ENCODE measurements at places on chromosomes 11 and 22. TPM values are rescaled to one million over a fixed set of nuclear protein-coding genes. Genes with fewer than 3 reads are reported as not detected.

GRCh38 chr11:16776711-16777612 lies 38.5 kb downstream of the C11orf58 start:
- no peaks in the 10 kb centered on the region for H3K27me3 ChIP-seq
- no peaks in the 10 kb centered on the region for H3K4me1 ChIP-seq
- H3K4me3 ChIP-seq = no peak overlapping the region
- H3K36me3 ChIP-seq = no peaks in the 10 kb centered on the region
- DNase-seq = no peak

DNA sequence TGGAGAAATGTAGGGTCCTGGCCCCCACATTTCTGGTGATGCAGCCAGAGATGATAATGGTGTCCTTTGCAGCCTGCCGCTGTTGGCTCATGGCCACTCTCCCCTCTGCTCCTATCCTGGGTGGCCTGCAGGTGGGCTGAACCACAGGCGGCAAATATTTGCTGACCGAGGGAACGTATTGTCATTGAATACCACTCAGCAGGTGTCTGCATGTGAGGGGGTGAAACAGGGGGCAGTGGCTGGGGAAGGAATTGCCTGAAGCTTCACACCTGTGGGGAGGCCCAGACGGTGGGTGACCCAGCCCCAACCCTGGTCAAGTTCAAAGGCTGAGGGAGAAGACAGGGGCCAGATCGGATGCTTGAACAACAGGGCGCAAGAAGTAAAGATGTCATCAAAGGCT lies 73.3 kb upstream of the WNT11 start:
- H3K27ac ChIP-seq = no peak overlapping the region
- H3K27me3 ChIP-seq = no peaks in the 10 kb centered on the region
- no peaks in the 10 kb centered on the region for H3K4me1 ChIP-seq
- DNase-seq = no peak
- H3K4me3 ChIP-seq = no peak overlapping the region
- no peaks in the 10 kb centered on the region for H3K36me3 ChIP-seq

DNA sequence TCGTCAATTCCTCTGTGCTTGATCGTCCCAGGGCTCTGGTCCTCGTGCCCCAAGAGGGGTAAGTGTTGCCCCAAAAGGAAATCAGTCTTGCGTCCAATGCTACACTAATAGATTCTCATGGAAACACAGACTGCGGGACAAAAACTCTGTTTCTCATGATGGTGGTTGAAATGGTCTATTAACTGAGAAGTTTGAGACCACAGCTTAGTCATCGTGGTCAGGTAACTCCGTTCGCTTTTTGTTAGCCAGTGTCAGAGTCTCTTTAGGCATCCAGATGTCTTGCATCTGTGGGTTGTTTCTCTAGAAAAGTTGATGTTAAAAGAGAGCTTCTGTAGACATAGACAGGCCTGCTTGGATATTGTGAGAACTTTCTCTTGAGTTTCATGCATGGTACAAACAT lies 104.6 kb upstream of the SORL1-AS1 start:
- H3K4me3 ChIP-seq = no peak overlapping the region
- H3K36me3 ChIP-seq = no peaks in the 10 kb centered on the region
- no peaks in the 10 kb centered on the region for H3K27me3 ChIP-seq
- no peak for DNase-seq
- H3K4me1 ChIP-seq = no peaks in the 10 kb centered on the region

DNA sequence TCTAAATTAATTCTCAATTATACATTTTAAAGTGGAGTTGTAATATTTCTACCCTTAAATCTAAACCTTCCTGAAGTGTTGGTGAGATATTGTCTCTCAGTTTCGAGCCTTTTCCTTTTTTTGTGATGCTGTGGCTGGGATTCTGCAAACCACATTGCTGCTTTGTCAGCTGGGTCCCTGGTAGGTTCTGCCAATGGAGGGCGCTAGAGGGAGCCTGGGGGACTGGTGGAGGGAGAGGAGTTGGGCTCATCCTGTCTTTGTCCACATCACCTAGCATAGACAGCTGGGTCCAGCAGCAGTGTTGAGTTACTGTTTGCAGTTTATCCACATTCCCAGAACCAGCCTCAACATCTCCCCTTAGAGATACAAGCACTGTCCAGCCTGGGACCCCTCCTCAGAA lies 41.0 kb downstream of the TRAF6 start:
- no peak for DNase-seq
- H3K27ac ChIP-seq = no peak overlapping the region
- H3K36me3 ChIP-seq = no peaks in the 10 kb centered on the region
- no peaks in the 10 kb centered on the region for H3K4me1 ChIP-seq
- H3K27me3 ChIP-seq = no peaks in the 10 kb centered on the region

GRCh38 chr11:26243426-26243825 lies 88.5 kb upstream of the ANO3 start:
- no peak for DNase-seq
- no peaks in the 10 kb centered on the region for H3K4me1 ChIP-seq
- H3K27ac ChIP-seq = no peak overlapping the region
- H3K27me3 ChIP-seq = no peaks in the 10 kb centered on the region

DNA sequence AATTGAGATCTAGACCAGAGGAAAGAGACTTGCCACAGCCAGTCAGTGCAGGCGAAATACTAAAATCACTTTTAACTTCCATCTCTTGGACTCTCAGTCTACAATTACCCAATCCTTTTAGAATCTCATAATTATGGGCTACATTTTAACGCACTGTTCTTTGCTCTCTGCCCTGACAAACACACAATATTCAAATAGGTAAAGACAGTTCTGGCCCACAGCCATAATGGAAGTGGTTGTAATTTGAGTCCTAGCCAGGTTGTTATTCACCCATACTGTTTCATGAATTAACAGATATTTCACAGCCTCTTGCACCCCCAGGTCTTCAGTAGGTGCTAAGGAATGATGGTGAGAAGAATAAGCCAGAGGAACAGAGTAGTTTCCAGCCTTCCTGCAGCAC lies 830 bp downstream of the C11orf97 start:
- H3K4me1 ChIP-seq = no peaks in the 10 kb centered on the region
- no peak overlapping the region for H3K27ac ChIP-seq
- H3K4me3 ChIP-seq = no peak overlapping the region
- no peak for DNase-seq
- H3K36me3 ChIP-seq = no peaks in the 10 kb centered on the region
- no peaks in the 10 kb centered on the region for H3K27me3 ChIP-seq

- H3K36me3 ChIP-seq = no peaks in the 10 kb centered on the region
- H3K4me1 ChIP-seq = no peaks in the 10 kb centered on the region
- H3K27me3 ChIP-seq = no peaks in the 10 kb centered on the region
- no peak overlapping the region for H3K27ac ChIP-seq
Observed at GRCh38 chr11:81569999-81570398, 1163.7 kb downstream of the FAM181B start.

DNA sequence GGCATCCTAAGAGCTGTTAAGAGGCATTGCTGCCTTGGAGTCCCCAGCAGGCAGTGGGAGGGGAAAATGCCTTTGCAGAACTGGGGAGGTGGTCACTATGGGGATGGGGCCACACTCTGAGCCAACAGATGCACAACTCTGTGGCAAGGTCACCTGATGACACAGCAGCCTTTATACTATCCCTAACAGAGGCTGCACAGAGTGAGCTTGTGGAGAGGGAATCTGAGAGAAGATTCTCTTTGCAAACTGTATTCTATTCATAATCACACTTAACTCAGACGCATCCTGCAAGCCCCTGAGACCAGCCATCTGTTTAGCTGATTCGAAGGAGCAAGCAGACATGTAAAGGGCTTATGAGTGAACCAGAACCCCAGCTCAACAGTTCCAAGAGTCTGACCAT lies 49.0 kb upstream of the TTC12 start:
- DNase-seq = no peak
- H3K36me3 ChIP-seq = no peaks in the 10 kb centered on the region
- no peaks in the 10 kb centered on the region for H3K27me3 ChIP-seq
- H3K27ac ChIP-seq = no peak overlapping the region

DNA sequence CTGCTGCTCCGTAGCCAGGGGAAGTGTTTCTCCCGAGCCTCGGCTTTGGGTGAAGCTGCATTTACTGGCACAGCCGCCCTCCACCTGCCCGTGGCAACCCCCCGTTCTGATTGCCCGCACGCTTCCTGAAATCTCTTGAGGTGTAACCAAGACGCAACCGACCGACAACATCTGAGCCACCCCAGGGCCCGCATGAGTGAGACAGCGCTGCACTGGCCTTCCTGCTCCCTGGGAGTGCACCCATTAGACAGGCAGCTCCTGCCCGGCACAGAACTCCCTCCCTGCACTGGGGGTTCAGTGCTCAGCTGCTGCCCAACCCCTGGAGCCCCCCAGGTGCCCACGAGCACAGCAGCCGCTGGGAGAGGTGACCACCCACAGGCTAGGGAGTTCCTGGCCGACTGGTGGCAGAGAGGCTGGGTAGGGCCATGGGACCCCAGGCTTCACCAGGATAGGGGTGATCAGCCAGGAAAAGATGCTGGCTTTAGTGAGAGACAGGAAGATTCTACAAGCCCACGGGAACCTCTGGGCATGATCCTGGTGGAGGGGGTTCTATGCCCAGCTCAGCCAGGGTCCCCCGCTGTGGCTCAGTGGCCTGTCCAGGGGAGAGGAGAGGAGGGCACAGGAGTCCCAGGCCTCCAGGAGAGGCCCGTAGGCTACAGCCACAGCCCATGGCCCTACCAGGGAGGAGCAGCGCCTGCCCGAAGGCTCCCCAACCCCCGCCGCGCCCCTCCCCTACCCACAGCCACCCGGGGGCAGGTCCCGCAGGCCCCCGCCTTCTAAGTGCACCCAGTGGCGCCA lies 14.6 kb downstream of the PLXNB2 start:
- no peaks in the 10 kb centered on the region for H3K27me3 ChIP-seq
- peak overlapping the region; percentile 92 for H3K27ac ChIP-seq
- H3K36me3 ChIP-seq = no peaks in the 10 kb centered on the region
- no peak for DNase-seq
- peak overlapping the region; percentile 21 for H3K4me3 ChIP-seq

DNA sequence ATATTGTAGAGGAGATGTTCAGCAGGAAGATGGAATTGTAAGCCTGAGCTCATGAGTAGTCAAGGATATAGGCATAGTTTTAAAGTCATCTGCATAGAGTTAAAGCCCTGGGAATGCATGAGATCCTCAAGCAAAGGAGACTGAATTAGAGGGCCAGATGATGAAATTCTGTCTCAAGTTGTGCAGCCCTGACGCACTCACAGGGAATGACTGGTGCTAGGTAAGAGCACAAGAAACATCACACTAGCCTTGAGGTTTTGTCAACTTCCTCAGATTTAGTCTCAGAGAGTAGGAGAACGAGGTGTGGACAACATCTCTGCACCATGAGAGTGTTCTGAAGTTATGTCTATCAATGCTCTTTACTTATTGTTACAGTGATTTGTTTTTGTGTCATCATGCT lies 5.8 kb downstream of the RAB38 start:
- H3K27me3 ChIP-seq = no peaks in the 10 kb centered on the region
- no peak for DNase-seq
- H3K4me3 ChIP-seq = no peak overlapping the region
- no peaks in the 10 kb centered on the region for H3K36me3 ChIP-seq
- no peak overlapping the region for H3K27ac ChIP-seq

NLRP10 gene
- not detected for total RNA-seq

SLC22A12 gene
- total RNA-seq = not detected

OR8A1 gene
- not detected for total RNA-seq

RFPL2 gene
- not detected for total RNA-seq

MUC6 gene
- 1.9 TPM for total RNA-seq

All from breast epithelium (tissue), 4 donors.